Stimulated activated CD8-positive, alpha-beta memory T cell treated with anti-CD3 and anti-CD28 coated beads, Interleukin-2, amount 100 ng/mL, for 1 hour (primary cell): ENCODE measurements at places on chromosomes 1 and 21.

GRCh38 chr1:72915581-72915980 is 633.2 kb upstream of the NEGR1 start:
- no peak for DNase-seq

DNA sequence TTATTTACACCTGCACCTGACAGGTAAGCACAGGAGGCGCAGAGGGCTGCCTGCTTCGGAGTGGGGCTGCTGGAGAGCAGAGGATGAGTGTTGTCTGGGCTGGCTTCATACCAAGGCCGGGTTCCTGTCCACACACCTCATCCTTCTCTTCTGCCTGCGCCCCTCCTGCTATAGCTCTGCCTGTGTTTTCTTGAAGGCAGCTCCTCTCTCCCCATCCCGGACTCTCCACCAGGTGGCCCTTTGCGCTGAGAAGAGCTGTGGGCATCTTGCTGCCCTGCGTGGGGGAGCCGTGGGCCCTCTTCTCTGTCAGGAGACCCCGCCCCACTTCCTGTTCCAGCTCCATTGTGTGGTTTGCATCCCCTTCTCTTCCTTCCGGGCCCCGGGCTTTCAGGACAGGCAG is 35.0 kb downstream of the ARHGEF10L start:
- DNase-seq = no peak

GRCh38 chr1:169793730-169794129 is 977 bp downstream of the METTL18 start:
- no peak for DNase-seq

- no peak for DNase-seq
Observed at GRCh38 chr1:98698625-98699024, 37.1 kb downstream of the SNX7 start.

- DNase-seq = no peak
Observed at GRCh38 chr1:239708622-239709021, 322.3 kb downstream of the CHRM3 start.

DNA sequence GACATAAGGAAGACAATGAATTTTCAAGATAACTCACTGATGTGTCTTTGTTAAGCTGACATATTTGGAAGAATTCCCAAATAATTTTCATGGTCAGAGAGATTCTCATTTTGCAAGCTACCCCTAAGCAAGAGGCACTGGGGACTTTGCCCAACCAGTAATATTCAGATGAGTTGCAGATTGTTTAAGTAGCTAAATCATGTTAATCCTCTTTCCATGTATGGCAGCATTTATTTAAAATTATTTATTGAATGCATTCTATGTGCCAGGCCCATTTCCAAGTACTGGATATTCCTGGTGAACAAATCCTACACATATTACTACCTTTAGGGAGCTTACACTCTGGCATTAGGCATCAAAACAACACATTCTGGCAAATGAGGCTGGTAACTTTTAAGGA is 56.5 kb upstream of the BACH1 start:
- DNase-seq = no peak

- DNase-seq = no peak
Observed at GRCh38 chr1:59570524-59570923, 244.2 kb upstream of the HOOK1 start.

- DNase-seq = no peak
Observed at GRCh38 chr1:185376840-185377635, 60.0 kb upstream of the IVNS1ABP start.

DNA sequence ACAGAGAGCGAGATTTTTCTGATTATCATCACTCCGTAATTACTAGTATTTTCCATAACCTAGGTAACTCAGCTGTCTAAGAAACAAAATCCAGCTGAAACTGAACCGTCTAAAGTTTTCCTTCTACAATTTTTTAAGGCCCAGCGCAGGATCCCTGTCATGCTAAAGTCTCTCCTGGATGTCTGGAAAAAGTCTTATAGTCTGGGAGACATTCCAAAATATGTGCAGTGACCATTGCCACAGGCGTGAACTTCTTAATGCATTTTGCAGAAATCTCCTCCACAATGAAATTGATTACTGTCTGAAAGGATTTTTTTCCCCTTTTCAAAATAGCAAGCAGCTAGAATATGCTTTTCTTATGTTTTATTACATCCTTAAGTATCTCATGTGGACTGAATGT is 209.3 kb upstream of the C1orf105 start:
- no peak for DNase-seq

- DNase-seq = no peak
Observed at GRCh38 chr1:32241001-32241763, 5.8 kb upstream of the FAM167B start.

DNA sequence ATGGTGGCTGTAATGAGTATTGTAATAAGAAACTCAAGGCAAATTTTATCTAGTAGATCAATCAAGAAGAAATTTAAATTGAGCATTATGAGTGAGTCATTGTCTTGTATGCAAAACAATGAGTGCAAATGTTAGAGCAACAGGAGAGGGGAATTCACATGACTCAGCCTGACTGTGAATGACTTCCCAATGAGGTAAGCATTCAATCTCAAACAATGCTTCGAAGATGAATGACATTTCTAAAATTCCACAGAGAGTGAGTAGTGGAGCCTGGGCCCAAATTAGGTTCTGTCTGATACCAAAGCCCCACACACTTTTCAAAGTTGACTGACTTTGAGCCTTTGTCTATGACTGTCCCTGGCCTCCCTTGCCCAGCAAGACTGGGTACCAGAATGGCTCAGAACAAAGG is 738.0 kb downstream of the PTPRU start:
- DNase-seq = no peak

GRCh38 chr1:37658486-37658885 is 23.8 kb upstream of the RSPO1 start:
- DNase-seq = no peak

DNA sequence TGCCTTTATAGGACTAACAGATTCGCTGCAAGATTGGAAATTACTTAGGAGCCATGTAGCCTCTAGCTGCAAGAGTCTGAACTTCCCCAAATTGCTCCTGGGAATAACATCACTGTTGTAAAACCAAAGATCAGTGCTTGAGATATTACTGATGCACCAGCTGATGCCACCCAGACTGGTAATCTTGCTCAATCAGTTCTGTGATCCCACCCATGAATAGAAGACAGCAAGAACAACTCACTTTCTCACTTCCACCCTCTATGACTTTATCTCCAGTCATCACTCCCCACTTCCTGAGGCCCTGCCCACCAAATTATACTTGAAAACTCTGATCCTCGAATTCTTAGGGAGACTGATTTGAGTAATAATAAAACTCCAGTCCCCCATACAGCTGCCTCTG is 1011.1 kb downstream of the PLA2G4A start:
- no peak for DNase-seq

- no peak for DNase-seq
Observed at GRCh38 chr1:243623841-243624240, 226.2 kb downstream of the AKT3 start.

DNA sequence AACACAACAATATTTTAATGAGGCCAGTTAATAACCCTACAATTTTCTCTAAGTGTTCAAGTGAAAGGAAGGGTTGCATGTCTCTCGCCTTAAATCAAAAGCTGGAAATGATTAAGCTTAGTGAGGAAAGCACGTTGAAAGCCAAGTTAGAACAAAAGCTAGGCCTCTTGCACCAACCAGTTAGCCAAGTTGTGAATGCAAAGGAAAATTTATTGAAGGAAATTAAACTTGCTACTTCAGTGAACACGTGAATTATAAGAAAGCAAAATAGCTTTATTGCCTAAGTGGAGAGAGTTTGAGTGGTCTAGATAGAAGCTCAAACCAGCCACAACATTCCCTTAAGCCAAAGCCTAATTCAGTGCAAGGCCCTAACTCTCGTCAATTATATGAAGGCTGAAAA is 135.6 kb downstream of the DUSP10 start:
- DNase-seq = no peak

DNA sequence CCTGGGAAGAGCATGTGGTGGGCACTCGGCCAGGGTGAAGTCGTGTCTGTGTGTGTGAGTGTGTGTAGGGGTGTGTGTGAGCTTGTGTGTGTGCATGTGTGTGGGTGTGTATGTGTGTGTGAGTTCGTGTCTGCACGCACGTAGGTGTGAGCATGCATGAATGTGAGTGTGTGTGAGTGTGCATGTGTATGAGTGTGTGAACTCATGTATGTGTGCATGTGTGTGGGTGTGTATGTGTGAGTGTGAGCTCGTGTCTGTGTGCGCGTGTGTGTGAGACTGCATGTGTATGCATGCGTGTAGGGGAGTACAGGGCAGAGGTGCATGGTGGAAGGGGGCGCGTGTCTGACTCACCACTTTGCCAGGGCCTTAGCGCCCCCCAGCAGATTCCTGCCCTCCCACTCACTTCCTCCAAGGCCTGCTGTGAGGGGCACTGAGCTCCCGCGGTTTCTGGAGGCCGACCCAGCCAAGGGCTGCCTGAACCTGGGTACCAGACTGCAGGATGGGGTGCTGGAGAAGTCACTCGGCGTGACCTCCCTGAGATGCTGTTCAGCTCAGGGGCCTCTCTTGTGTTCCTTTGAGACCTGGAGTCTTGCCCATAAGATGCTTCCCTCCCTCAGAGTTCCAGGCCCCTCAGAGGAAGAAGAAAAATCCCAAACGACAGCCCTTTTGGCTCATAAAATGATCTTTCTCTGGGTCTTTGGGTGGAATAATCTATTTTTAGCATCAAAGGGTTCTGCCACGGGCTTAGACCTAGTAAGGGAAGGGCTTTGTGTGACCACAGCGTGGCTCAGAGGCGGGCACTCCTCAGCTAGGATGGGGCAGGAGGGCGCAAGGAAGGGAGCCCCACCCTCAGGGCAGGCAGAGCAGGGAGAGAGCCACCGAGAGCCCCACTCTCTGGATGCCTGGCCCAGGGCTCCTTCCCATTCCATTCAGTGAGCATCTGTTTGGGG is 41.1 kb upstream of the RUNX3 start:
- DNase-seq = no peak

DNA sequence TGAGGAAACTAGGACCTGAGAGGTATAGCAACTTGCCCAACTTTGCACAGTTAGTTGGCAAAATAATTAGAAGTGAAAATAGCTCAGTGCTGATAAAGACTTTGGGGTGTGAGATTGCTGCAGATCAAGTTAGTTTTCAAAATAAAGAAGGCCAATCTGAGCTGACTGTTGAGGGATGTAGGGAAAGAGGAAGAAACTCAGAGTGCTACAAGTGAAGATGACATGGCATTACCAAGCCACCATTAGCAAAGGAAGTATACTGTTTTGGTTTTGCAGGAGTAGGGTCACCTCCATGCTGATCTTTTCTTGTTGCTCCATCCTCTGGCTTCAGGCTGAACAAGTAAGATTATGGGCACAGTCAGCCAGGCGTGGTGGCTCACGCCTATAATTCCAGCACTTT is 78.7 kb upstream of the ADAM30 start:
- DNase-seq = no peak

DNA sequence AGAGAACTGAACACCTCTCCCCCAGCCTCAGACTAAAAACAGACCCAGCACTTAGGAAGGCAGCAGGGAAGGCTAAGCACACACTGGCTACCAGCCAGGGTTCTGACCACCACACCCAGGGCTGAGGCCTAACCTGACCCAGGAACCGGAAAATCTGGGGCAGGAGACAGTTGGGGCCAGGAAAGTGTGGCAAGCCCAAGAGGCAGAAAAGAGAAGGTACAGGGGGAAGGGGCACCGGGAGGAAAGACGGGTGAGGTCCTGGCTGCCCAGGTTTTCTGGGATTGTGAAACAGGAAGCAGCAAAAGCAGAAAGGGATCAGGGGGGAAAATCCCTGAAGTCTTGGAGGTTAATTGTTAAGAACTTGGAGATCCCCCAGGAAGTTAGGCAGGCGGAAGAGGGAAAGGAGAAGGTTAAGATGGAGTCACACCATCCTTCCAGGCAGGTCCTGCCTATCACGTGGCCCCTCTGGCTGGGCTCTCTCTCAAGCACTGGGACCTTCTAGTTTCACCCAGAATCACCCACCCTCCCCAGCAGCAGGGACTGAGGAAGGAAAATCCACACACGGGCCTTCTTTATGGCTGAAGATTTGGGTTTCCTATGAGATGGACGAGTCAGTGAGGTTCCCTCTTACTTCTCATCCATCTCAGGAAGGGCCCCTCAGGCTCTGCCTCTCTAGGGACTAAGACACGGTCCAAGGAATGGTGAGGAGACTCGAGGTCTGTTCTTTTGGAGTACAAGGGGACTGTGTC is 2.6 kb downstream of the HDGF start:
- no peak for DNase-seq

DNA sequence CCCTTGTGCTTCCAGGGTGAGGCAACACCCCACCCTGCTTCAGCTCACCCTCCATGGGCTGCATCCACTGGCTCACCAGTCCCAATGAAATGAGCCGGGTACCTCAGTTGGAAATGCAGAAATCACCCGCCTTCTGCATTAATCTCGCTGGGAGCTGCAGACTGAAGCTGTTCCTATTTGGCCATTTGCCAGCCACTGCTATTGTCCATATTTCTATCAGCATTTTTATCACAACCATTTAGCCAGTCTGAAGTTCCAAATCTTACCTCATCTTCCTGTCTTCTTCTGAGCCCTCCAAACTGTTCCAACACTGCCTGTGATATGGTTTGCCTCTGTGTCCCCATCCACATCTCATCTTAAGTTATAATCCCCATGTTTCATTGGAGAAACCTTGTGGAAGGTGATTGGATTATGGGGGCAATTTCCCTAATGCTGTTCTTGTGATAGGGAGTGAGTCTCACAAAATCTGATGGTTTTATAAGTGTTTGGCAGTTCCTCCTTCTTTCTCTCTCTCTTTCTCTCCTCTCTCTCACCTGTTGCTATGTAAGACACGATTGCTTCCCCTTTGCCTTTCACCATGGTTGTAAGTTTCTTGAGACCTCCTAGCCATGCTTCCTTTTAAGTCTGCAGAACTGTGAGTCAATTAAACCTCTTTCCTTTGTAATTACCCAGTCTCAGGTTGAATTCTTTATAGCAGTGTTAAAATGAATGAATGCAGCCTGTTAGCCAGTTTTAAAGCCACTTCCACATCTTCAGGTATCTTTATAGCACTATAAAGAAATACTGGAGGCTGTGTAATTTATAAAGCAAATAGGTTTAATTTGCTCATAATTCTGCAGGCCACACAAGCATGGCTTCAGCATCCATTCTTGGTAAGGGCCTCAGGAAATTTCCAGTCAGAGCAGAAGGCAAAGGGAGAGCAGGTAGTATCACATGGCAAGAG is 203.5 kb downstream of the FCRL5 start:
- DNase-seq = no peak

GRCh38 chr1:67807282-67807681 is 26.0 kb downstream of the GNG12 start:
- DNase-seq = no peak

DNA sequence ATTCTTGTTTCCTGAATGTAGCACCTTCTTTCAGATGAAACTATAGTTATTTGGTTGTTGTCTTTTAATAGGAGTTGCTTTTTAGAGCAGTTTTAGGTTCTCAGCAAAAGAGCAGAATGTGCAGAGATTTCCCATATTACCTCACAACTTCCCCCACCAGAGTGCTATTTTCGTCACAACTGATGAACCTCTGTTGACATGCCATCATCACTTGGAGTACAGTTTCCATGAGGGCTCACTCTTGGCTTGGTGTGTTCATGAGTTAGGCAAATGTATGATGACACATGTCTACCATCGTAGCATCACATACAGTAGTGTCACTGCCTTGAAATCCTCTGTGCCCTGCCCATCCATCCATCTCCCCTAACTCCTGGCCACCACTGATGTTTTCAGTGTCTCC is 3.7 kb downstream of the IBA57 start:
- DNase-seq = no peak

- peak; percentile 72 for DNase-seq
Observed at GRCh38 chr1:246002725-246003441, 504.2 kb downstream of the SMYD3 start.
